Stimulated activated CD8-positive, alpha-beta memory T cell treated with anti-CD3 and anti-CD28 coated beads, Interleukin-7, amount 100 ng/mL, for 24 hours (primary cell): ENCODE measurements at places on chromosomes 11 and 22.

- DNase-seq: no peak
Observed at GRCh38 chr22:32692371-32692770, 109.1 kb upstream of the TIMP3 start.

DNA sequence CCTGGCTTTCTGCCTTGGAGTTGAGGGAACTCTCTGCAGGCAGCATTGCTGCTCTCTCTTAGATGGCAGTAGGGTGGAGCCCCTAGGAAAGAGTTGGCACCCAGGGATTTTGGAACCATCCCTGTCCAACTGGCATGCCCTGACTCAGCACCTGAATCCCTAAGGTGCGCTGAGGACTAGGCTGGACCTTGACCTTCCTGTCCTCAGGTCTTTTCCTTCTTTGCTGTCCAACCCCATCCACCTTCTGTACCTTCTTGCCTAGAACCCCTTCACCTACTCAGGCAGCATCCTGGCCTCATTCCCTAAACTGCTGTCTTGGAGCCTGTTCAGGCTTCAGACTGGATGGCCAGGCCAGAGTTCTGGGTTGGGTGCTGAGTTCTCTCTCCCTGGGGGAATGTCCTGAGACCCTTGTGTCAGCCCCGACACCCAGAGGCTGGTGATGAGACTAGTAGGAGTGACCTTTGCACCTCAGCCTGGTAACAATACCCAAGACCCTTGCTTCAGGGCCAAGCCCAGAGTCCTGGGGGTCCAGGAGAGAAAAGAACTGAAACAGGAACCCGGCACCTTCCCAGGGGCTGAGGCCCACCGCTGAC is 2.5 kb upstream of the POLD4 start:
- no peak for DNase-seq

DNA sequence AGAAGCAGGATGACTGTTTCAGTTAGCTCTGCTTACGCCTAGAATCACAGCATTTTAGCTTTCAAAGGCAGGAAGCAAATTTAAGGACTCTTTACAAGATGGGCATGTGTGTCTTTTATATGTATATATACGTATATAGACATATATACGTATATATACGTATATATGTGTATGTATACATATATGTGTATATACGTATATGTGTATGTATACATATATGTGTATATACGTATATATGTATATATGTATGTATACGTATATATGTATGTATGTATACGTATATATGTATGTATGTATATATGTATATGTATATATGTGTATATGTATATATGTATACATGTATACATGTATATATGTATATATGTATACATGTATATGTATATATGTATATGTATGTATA is 111.1 kb downstream of the FBXO7 start:
- DNase-seq: no peak

DNA sequence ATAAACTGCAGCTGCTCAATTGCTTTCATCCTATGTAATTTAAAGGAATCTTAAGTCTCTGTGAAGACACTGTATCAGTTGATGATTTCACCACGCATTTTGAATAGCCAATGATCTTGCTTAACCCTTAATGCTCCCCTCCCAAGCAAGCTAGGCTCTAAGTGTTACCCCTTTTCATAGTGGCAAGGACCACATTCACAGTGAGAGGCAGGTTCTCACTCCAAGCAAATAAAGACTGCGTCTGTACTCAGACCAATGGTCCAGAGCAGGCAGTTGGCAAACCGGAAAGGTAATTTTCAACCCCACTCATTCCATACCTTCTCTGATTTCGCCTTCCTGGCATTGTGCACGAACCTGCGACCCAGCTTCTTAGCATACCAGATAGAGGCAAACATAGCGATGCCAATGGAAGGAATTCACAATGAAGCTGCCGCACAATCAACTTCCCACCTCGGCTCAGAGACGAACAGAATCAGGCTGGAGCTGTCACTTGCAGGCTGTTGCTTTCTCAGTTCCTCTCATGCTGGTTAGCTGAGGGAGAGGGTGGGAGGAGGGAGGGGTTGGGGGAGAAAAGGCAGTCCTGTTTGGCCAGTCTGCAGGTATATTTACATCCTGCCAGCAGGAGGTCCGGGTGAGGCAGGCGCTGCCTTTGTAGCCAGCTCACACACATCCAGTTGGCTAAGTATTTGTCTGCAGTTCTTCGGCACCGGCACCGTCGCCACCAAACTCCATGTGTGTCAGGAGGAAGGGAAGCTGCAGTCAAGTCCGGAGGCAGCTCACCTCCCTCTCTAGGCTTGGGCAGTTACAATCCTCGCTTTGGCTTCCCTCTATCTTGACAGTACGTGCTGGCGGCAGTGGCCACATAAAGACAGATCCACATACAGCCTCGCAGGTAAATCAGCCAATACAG is 1151.2 kb upstream of the CCDC90B start:
- DNase-seq: no peak

DNA sequence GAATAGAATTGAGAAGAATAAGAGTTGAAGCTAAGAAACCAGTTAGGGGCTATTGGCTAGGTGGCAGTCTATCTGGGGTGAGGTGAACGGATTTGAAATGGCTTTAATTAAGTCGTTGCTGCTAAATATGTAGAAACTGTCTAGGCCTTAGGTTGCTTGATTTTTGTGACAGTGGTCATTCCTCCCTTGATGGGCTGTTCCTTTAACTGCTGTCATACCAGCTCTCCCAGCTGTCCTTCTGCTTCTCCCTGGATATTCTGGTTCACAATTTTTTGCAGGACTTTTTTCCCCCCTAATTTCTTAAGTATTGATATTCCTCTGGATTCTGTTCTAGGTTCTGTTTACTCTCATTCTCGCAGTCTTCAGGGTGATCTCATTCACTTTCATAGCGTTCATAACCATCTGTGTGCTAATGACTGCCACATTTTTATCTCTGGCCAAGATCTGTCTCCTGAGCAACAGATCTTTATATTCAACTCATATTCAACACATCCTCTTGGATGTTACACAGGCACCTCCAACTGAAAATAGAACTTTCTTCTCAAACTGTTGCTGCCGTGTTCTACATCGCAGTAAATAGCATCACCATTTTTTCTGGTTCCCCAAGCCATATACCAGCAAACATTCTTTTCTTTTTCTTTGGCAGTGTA is 134.1 kb downstream of the UVRAG start:
- DNase-seq: no peak

- DNase-seq: no peak
Observed at GRCh38 chr11:104623518-104623917, 274.7 kb downstream of the CASP12 start.

- DNase-seq: no peak
Observed at GRCh38 chr11:66230978-66231377, 37.5 kb upstream of the RAB1B start.
